CD8-positive, alpha-beta memory T cell (primary cell): ENCODE measurements at places on chromosomes 1 and 21. TPM values are rescaled to one million over a fixed set of nuclear protein-coding genes. Genes with fewer than 3 reads are reported as not detected.

The DDR2 gene
- 0.20 TPM for total RNA-seq

The RBM11 gene
- 1.9 TPM for total RNA-seq

The AIM2 gene
- 42.3 TPM for total RNA-seq

The RGS21 gene
- not detected for total RNA-seq

The ZNF678 gene
- 8.5 TPM for total RNA-seq

The FCRLB gene
- 0.33 TPM for total RNA-seq

- H3K27ac ChIP-seq: no peak overlapping the region
- H3K36me3 ChIP-seq: no peaks in the 10 kb centered on the region
- H3K4me3 ChIP-seq: no peak overlapping the region
These were observed 120.0 kb downstream of the S1PR1 start for GRCh38 chr1:101356604-101357443.

GRCh38 chr1:230758709-230759368 is 11.7 kb downstream of the CAPN9 start:
- H3K27ac ChIP-seq: no peak overlapping the region
- H3K27me3 ChIP-seq: peaks cover 7% of the 10 kb centered on the region
- no peak for DNase-seq

GRCh38 chr1:153688736-153689328 is 10.3 kb downstream of the NPR1 start:
- H3K4me3 ChIP-seq: no peak overlapping the region
- no peak for DNase-seq
- H3K27ac ChIP-seq: no peak overlapping the region
- H3K36me3 ChIP-seq: no peaks in the 10 kb centered on the region
- H3K4me1 ChIP-seq: no peaks in the 10 kb centered on the region

DNA sequence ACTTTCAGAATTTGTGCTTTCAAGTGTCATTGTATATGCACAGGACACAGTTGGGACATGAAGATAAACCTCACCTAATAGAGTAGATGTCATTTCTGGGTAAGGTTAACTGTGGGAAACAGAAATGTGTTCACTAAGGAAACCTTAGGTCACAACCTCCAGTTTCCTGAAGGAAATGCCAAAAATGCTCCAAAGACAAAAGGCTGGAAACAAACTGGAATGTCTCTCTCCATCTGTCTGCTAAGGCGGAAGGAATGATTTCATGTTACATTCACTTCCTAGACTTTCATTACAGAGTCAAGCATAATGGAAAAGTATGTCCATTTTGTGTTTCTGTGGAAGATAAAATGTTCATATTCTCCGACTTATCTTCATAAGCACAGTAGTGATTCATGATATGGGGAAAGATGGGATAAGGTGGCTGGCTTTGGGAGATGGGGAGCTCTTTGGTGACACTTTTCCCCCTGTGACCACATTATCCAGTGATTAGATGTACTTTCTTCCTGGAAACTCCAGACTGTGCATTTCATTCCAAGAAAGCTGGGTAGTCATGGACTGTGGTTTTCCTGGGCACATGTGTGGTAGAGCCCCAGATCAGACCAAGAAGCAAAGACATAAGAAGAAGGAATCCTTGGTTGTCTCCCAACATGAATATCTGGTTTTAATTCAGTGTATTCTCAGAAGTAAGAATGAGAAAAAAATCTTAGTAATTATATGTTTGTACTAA is 5.7 kb downstream of the S1PR1 start:
- no peaks in the 10 kb centered on the region for H3K27me3 ChIP-seq
- no peak overlapping the region for H3K27ac ChIP-seq
- H3K4me3 ChIP-seq: no peak overlapping the region
- H3K36me3 ChIP-seq: peaks cover 38% of the 10 kb centered on the region

DNA sequence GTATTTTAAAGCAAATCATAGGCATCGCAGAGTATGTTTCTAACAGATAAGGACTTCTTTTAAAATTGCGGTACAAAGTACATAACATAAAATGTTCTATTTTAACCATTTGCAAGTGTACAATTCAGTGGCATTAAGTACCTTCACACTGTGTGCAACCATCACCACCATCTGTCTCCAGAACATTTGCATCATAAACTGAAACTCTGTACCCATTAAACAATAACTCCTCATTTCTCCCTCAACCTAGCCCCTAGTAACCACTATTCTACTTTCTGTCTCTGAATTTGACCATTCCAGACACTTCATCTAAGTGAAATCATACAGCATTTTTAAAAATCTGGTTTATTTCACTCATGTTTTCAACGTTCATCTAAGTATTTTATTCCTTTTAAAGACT is 16.6 kb upstream of the ATF3 start:
- peaks cover 15% of the 10 kb centered on the region for H3K4me1 ChIP-seq
- no peak overlapping the region for H3K27ac ChIP-seq
- H3K27me3 ChIP-seq: peaks cover 11% of the 10 kb centered on the region
- DNase-seq: no peak

DNA sequence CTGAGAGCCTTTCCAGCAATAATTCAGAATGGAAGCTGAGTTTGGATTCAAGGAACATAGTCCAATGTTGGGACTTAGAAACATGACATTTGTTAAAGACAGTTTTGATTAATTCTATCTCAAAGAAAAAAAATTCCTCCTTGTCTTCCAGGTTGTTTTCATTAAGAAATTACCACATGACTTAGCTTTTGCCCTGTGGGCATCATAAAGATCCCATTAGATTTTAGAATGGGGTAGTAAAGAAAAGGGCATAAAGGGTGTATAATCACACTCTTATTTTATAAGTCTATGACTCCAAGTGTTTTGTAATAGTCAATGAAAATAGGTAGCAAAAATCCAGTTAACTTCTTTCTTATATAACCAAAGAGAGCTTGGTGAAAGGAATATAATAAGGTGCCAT is 14.3 kb upstream of the PRKAA2 start:
- no peak for DNase-seq
- no peaks in the 10 kb centered on the region for H3K27me3 ChIP-seq
- H3K27ac ChIP-seq: no peak overlapping the region
- no peaks in the 10 kb centered on the region for H3K4me1 ChIP-seq
- H3K4me3 ChIP-seq: no peak overlapping the region
- no peaks in the 10 kb centered on the region for H3K36me3 ChIP-seq

DNA sequence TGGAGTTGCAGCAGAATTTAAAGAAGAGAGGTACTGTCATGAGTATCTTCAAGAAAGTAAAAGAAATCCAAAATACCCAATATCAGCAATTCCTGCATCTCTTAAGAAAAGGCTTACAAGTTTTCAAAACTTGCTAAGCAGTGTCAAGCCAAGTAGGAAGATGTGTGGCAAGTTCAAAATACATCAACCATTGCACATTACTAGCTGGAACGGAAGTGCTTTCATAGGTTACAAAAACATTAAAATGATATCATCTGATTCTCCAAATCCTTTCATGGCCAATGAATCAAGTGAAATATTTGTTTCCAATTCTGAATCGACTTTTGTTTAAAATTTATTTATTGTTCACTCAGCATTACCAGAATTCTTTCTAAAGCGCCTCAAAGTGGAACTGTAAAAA is 5.7 kb upstream of the ABCA4 start:
- DNase-seq: no peak
- H3K27ac ChIP-seq: no peak overlapping the region
- no peaks in the 10 kb centered on the region for H3K4me1 ChIP-seq
- H3K36me3 ChIP-seq: no peaks in the 10 kb centered on the region

- no peak overlapping the region for H3K4me3 ChIP-seq
- no peak for DNase-seq
- H3K27me3 ChIP-seq: no peaks in the 10 kb centered on the region
These were observed 185.3 kb upstream of the FMN2 start for GRCh38 chr1:239906394-239906793.

- no peak overlapping the region for H3K27ac ChIP-seq
- DNase-seq: no peak
- H3K4me1 ChIP-seq: no peaks in the 10 kb centered on the region
- no peak overlapping the region for H3K4me3 ChIP-seq
- no peaks in the 10 kb centered on the region for H3K36me3 ChIP-seq
- H3K27me3 ChIP-seq: peaks cover 47% of the 10 kb centered on the region
These were observed 72.5 kb downstream of the FOXD2 start for GRCh38 chr1:47510282-47510811.

DNA sequence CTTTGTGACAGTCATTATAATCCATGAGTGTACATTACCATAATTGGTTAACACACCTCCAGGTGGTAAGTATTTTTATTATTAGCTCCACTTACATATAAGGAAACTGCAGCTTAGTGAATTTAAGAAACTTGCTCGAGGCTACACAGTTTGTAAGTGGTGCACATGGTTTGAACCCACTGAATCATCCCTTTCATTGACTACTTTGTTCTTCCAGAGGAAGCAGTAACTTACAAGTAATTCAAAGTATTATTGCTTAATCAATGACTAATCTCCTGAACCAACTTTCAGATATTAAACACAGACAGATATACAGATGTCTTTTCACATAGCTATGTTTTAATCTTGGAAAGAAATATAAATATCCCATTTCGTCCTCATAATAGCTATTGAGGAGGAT is 18.7 kb upstream of the CLDN8 start:
- H3K27me3 ChIP-seq: no peaks in the 10 kb centered on the region
- H3K4me1 ChIP-seq: no peaks in the 10 kb centered on the region
- no peaks in the 10 kb centered on the region for H3K36me3 ChIP-seq

DNA sequence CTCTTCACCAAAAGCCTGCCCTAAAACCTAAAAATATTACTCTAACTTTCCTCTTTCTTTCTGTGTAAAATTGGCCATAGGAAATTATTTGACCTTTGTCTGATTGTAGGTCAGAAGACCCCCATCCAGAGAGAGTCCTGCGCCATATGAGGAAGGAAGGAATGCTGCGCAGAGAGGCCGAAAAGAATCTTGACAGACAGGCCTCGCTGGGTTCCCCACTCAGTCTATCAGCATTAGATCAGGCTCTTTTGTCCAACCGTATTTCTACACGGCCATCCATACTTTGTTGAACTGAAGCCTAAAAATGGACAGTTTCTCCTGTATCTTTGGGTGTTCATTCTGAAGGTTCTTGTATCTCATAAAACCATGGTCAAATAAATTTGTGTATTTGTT is 4.3 kb upstream of the SLC30A2 start:
- no peaks in the 10 kb centered on the region for H3K4me1 ChIP-seq
- H3K27me3 ChIP-seq: peaks cover 16% of the 10 kb centered on the region
- H3K36me3 ChIP-seq: no peaks in the 10 kb centered on the region

DNA sequence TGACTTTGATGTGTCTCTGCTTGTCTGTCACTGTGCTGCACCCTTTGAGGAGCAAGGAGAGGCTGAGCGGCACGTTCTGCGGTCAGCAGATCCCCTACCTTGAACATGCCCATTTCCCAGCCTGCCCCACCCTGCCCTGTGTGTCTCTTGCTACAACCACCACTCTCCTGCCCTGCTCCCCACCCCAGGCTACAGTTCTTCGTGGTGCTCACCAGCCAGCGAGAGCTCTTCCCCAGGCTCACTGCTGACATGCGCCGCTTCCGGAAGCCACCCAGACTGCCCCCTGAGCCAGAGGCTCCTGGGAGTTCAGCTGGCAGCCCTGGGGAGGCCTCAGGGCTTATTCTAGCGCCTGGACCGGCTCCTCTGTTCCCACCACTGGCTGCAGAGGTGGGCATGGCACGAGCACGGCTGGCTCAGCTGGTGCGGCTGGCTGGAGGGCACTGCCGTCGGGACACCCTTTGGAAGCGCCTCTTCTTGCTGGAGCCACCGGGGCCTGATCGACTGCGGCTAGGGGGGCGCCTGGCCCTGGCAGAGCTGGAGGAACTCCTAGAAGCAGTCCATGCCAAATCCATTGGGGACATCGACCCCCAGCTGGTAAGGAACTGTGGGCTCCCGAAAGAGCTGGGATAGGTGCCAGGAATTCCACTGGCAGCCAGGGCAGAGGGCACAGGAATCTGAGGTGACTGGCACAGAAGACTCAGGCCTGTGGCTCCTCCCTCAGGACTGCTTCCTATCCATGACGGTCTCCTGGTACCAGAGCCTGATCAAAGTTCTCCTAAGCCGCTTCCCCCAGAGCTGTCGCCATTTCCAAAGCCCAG is 5.6 kb downstream of the HYI start:
- H3K4me3 ChIP-seq: no peak overlapping the region
- H3K27me3 ChIP-seq: no peaks in the 10 kb centered on the region
- H3K36me3 ChIP-seq: peaks cover 60% of the 10 kb centered on the region
- DNase-seq: no peak

DNA sequence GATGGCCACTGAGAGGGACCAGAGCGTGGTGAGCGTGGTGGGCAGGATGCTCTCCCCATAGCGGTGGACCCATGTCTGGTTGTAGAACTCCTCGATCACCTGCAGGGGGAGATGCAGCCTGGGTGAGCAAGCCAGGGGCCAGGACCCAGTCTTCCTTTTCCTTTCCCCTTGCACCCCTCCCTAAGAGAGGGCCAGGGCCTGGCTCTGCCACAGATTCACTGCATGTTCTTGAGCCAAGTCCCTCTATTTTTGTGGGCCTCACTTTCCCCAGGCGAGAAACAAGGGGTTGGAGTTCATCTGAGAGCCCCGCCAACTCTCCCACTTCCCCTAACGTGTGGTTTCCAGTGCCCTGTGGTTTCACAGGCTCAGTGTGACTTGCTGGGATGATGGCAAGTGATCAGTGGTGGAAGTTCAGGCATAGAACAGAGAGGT is 27.5 kb downstream of the SLC2A1 start:
- H3K27me3 ChIP-seq: no peaks in the 10 kb centered on the region
- peak overlapping the region; percentile 77 for H3K27ac ChIP-seq
- peaks cover 66% of the 10 kb centered on the region for H3K4me1 ChIP-seq
- peaks cover 46% of the 10 kb centered on the region for H3K36me3 ChIP-seq
- peak overlapping the region; percentile 30 for H3K4me3 ChIP-seq

GRCh38 chr1:244347942-244348341 is 103.8 kb downstream of the ADSS2 start:
- H3K27me3 ChIP-seq: no peaks in the 10 kb centered on the region
- H3K27ac ChIP-seq: no peak overlapping the region
- no peak for DNase-seq

GRCh38 chr1:177163844-177164379 is 600 bp downstream of the ASTN1 start:
- no peak for DNase-seq
- no peaks in the 10 kb centered on the region for H3K36me3 ChIP-seq
- H3K27me3 ChIP-seq: no peaks in the 10 kb centered on the region
- H3K4me3 ChIP-seq: no peak overlapping the region
- no peaks in the 10 kb centered on the region for H3K4me1 ChIP-seq
- no peak overlapping the region for H3K27ac ChIP-seq

GRCh38 chr21:33951276-33952178 is 35.9 kb upstream of the ATP5PO start:
- H3K36me3 ChIP-seq: no peaks in the 10 kb centered on the region
- peaks cover 86% of the 10 kb centered on the region for H3K4me1 ChIP-seq
- H3K27me3 ChIP-seq: no peaks in the 10 kb centered on the region
- peak overlapping the region; percentile 26 for H3K27ac ChIP-seq

DNA sequence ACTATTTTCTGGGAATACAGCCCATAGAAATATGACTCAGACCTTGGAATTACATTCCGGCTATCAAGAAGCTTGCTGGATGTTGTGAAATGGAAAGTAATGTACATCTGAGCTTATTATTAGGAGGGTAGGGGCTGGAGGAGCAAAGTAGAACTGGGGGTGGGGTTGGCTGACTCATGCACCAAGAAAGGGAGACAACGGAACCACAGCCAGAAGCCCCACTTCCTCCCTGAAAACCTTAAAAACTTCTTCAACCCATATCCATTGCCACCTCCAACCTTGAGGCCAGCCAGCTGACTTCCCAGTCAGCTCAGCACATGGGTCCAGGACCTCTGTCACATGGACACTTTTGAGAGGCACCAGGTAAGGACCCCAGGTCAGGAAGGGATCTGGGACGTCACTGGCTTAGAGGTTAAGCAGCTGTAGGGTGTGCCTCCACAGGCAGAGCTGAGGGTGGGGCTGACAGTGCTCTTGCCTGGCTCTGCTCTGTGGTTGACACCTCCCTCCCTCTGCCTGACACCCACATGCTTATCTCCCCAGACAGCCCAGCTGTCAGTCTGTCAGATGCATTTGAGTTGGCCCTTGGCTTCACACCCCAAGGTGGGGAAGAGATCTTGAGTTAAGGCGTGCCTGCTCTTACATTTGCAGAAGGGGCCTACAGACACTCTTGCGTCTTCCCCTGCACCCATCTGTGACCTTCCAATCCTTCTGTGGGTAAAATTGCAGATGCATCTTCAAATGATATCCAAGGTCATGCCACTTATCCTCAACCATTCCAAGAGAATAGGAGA is 5.7 kb upstream of the ZNF683 start:
- H3K27ac ChIP-seq: peak overlapping the region; percentile 75
- peaks cover 70% of the 10 kb centered on the region for H3K4me1 ChIP-seq
